ENCODE measurements at places on chromosomes 6 and 20.

GRCh38 chr6:37311741-37312473 is 41.9 kb upstream of the RNF8 start:
- DNase-seq: no peak

DNA sequence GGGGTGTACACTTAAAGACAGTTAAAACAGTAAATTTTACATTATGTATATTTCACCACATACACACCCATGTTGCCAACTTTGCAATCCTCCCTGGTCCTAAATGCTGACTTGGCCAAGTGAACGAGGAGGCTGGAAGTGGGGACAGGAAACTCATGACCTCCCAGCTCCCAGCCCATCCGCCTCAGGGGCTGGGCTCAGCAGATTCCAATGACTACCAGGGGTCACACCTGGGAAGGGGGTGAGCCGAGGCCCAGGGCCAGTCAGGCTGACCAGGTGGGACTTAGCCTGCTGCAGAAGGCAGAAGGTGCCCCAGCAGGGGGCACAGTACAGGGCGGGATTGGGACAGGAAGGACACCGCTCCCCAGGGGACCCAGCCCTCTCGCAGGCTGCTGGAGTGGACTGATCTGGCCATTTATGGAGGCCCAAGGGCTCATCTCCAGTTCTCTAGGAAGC is 2.4 kb downstream of the SIGLEC1 start:
- DNase-seq: no peak

GRCh38 chr20:17832236-17832915 is 132.6 kb downstream of the BANF2 start:
- no peak for DNase-seq

GRCh38 chr20:48411245-48411644 is 416.6 kb downstream of the PREX1 start:
- no peak for DNase-seq

DNA sequence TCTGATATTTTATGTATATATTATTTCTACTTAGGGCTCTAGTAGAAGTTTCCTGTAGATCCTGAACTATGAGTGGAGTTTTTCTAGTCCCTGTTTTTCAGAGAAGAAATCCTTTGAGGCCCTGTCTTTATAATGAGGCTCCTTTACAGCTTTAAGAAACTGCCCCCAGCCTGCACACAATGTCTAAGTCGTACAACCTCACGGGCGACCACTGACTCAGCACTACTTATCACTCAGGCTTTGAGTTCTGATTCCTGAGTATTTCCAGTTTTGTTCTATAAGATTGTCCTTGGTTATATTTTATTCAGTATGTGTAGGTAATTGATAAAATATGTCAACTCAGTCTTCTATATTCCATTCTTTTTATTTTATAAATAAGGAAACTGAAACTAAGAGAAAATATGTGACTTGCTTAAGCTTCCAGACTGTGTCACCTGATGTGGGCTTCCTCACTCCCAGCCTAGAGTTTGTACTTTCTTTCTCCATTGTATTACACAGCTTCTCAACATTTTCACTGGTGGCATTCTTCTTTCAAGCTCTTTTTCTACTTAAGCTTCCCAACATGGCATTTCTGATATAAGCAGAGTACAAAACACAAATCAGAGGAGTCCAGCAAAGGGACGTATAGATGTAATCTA is 167.0 kb downstream of the TBX18 start:
- no peak for DNase-seq

- DNase-seq: peak; percentile 65
Measured at GRCh38 chr20:8043687-8044282, 24.2 kb upstream of the TMX4 start.

DNA sequence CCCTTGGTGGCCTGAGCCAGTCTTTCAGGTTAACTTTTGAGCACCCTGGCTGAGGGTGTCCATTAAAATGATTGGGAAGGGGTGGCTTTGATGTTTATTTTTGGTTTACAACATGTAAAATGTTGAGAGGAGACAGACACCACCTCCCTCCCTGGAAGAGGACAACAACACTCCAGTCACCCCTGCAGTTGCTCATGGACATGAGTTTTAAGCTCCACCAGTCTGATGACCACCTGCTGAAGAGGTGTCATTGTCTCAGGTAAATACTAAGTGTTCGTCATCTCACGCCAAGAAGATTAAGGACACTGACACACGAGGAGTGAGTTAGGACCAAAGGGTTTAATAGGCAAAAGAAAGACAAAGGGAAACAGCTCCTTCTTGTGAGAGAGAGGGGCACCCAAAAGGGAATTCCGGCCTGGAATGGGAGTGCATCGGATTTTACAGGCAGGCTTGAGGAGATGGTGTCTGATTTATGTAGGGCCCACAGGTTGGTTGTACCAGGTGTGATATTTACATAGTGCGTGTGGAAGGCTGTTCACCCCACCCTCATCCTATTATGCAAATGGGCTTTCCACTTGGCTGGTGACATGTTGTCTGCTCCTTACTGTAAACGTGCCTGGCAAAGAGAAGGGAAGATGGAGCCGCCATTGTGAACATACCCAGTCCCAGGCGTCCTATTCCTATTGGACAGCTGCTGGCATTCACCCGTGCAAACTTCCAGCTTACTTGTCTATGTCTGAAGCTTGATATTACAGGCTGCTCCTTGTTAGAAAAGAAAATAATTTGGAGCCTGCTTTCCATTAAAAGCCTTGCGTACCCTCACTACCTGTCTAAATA is 6.6 kb downstream of the HLA-B start:
- DNase-seq: no peak

- no peak for DNase-seq
Measured at GRCh38 chr6:45715508-45715803, 300.2 kb downstream of the CLIC5 start.

DNA sequence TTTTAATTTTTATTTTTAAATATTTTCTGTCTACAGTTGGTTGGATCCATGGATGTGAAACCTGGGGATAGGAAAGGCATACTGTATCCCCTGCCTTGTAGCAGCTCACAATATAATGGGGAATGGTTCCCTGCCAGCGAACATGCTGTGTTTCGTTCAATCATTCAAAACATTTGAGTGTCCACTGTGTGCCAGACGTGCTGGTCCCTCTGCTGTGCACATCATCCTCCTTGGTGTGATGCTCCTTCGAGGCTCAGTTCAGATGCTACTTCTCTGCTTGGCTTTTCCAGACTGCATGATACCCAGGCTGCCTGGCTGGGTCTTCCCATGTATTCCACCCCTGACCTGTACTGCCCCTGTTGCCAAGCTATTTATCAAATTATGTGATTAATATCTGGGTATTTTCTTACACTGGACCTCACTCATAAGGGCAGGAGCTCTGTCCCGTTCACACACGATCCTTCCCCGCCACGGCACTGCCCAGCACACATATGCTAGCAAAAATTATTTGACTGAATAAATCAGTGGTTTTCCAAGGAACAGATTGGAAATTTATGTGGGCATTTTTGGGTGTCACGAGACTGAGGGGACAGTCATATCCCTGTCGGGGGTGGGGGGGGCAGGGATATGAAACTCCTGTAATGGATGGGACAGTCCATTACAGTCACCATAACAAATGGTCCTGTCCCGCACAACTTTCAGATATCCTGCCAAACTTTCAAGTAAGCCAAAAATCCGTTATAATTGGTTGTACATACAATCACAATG is 4.9 kb downstream of the SDCBP2 start:
- no peak for DNase-seq

DNA sequence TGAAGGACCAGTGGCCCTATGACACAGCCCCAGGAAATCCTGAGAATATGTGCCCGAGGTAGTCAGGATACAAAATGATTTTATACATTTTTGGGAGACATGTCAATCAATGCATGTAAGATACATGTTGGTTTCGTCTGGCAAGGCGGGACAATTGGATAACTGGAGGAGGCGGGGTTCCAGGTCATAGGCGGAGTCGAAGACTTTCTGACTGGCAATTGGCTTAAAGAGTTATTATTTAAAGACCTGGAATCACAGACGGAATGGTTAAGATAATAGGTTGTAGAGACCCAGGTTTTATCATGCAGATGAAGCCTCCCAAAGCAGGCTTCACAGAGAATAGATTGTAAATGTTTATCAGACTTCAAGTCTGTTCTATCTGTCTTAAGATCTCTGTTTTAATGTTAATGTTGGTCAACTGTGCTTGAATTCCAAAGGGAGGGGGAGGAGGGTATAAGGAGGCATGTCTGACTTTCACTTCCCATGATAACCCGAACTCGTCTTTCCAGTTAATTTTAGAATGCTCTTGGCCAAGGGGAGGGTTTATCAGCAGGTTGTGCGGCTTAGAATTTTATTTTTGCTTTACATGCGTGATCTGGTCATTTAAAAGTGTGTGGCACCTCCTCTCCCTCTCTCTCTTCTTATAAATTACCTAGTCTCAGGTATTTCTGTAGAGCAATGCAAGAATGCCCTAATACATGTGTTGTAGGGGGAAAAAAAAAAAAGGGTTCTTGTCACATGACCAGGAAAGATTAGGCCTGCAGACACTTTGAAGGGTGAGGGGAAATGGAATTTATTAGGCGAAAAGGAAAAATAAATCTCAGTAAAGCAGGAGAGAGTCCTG is 230.7 kb downstream of the NFATC2 start:
- DNase-seq: no peak

DNA sequence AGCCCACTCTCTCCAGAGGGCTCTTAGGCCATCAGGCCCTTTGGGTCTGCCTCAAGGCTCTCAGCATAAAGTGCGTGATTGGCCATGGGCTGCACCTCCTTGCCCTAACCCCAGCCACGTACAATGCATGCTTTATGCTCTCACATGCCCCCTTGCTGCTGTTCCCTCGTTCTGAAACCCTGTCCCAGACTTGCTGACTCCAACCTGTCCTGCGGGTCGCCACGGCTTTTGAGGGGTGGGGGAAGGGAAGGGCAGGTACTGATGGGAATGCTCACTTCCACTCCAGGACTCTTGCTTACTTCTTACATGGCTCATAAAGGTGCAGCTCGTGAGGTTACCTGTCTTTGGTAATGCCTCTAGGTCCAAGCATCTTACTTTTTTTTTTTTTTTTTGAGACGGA is 6.0 kb downstream of the ARMC12 start:
- no peak for DNase-seq

- DNase-seq: peak; percentile 53
Measured at GRCh38 chr6:4913705-4914419, 90.0 kb downstream of the RPP40 start.

DNA sequence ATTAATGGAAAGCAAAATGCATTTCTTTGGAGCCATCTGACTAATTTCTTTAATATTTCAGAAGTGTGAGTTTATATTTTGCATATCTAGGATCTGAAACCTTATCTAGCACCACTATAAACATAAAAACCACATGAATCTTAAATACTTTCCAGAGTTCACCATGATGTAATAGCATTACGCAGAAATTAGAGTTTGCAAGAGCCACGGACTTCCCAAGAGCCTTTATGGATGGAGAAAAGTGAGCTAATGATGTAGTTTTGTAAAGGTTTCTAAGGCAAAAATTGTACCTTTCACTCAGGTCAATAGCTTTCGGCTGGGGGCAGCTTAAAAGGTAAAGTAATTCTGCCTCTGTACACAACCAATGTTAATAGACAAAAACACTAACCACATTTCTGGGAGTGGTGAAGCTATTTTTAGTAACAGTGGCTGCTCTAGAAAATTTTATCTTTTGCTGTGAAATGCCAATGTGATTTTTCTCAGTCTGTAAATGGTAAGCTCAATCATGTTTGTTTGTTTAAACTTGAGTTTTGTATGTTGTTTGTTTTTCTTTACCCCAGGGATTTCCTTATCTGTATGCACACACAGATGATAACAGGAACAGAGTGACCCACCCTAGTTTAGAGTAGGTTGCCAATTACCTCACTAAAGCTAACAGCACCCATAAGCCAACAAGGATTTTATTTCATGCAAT is 80.5 kb downstream of the FILIP1 start:
- no peak for DNase-seq

GRCh38 chr6:163036160-163036645 is 308.4 kb downstream of the PACRG start:
- no peak for DNase-seq

GRCh38 chr6:54020334-54020733 is 90.9 kb upstream of the MLIP start:
- DNase-seq: no peak

GRCh38 chr6:36676141-36677058 is 2.1 kb upstream of the CDKN1A start:
- DNase-seq: peak; percentile 72

DNA sequence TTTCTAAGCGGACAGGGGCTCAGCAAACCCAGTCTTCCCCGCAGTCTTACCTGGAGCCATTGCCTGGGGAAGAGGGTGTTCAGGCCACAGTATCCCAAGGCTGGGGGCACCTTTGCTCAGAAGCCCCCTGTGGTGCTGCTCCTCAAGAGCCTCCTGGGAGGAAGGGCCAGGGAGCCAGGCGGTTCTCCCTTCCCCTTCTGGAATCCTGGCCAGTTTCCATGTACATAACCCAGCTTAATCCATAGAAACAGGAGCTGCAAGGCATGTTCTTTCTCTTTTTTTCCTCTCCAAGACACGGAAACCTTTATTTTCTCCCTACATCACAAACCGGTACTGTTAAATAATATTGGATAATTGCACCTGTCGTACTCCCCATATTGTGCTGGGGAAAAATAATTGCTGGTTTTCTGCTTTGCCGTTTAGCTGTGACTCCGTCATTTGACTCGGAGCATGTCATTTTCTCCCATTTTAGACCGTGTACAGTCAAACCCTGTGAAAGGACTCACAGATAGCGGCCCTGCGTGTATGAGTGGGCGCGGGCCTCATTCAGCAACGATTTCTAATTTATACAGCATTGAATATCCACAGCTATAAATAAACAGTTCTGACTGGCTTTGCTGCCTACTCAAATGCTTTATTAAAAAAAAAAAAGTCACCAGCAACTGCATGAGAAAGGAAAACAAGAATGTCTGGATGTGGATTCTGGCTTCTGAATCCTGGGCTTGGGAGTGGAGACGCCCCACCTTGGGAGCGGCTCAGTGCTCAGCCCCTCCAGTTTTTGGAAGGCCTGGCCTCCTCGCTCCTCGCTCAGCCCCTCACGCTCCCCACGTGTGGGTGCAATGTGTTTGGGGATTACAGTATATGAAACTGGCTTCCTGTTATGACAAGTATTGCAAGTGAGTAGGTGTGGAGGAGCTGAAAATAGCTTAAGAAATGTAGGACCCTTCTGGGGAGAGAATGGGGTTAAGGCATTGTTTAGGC is 67.3 kb downstream of the ADTRP start:
- DNase-seq: no peak

DNA sequence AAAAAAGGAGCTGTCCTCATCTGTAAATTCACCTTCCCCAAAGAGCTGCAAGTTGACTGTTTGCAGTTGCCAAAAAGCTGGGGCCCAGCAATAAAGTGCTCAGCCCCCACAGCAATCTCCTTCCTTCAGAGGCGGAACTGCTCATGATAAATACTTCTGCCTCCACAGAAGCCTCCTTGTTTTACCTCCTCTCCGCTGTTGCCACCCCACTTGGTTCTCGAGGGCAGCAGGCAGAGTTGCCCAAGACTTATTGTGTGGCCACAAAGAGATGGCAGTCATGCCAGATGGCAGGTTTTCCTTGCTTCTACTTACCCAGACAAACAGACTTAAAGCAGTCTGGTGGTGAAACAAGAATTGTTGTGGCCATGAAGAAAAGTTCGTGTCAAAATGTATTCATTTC is 66.3 kb downstream of the SLX4IP start:
- DNase-seq: no peak

- DNase-seq: peak; percentile 20
Measured at GRCh38 chr6:99219788-99220187, 129.7 kb downstream of the FAXC start.

GRCh38 chr20:59580146-59580946 is 24.0 kb upstream of the PHACTR3 start:
- no peak for DNase-seq

GRCh38 chr6:170266061-170266825 is 24.6 kb downstream of the DLL1 start:
- no peak for DNase-seq
